ENCODE measurements at places on chromosomes 12 and 14.

GRCh38 chr14:91220581-91221000 lies 23.9 kb downstream of the GPR68 start:
- DNase-seq: no peak

DNA sequence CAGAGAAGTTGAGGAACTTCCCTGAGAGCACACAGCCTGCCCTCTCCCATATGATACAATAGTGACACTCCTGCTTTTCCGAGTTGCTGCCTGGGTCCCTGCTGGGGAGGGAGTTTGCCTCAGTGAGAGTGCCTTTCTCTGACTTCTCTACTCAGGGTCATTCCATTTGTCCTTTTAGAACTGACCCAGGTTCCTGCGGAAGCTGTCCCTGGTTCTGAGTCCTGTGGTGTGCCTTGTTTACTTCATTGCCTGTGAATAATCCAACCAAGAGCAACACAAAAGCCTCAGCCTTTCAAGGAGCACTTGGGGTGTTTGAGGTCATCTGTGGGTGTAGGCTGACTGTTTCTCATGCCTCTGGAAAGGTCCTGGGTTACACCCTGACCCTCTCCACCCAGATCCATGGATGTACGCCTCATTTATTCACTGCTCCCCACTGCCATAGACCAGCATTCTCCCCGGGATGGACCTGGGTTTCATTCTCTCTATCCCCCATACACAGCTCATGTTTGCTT lies 13.6 kb downstream of the SERPINA1 start:
- no peak for DNase-seq

GRCh38 chr14:78153064-78153341 lies 17.2 kb upstream of the NRXN3 start:
- peak; percentile 68 for DNase-seq

DNA sequence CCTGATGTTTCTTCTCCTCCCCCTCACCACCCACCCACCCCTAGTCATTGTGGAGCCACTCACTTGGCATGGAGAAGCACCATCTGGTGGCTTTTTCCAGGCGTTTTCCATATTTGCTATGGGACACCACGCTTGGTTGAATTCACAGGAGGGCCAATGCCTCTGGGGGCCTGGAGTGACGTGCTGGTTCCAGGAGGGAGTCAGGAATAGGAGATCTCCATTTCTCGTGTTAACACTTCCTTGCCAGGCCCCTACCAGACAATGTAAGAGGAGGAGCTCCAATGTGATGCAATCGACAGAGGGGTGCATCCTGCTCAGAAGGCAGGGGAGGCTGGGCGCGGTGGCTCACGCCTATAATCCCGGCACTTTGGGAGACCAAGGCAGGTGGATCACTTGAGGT lies 21.6 kb upstream of the TESC start:
- DNase-seq: no peak

DNA sequence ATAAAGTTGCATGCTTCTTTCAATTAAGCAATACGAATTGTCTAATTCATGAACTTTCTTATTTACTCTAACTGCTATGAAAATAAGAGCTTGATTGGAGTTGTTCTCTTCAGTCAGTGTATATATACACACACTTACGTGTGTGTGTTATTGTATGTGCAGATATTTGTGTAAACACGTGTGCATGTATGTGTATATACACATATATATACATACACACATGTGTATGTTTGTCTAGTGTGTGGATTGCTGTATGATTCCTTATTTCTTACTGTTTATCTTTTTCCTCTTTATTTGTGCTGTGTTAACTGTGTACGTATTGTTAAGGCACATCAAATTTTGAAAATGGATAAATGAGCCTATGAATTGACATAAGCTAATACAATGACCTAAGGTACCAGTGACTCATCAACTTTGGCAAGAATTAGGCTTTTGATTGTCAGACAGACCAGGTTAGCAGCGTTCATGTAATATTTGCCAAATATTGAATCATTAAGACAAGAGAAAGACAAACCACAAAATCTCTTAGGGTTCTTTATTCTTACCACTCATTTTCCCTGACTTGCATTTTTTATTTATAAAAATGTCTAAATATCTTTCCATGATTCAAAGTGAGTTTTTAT lies 423.9 kb downstream of the SOX5 start:
- peak; percentile 65 for DNase-seq

DNA sequence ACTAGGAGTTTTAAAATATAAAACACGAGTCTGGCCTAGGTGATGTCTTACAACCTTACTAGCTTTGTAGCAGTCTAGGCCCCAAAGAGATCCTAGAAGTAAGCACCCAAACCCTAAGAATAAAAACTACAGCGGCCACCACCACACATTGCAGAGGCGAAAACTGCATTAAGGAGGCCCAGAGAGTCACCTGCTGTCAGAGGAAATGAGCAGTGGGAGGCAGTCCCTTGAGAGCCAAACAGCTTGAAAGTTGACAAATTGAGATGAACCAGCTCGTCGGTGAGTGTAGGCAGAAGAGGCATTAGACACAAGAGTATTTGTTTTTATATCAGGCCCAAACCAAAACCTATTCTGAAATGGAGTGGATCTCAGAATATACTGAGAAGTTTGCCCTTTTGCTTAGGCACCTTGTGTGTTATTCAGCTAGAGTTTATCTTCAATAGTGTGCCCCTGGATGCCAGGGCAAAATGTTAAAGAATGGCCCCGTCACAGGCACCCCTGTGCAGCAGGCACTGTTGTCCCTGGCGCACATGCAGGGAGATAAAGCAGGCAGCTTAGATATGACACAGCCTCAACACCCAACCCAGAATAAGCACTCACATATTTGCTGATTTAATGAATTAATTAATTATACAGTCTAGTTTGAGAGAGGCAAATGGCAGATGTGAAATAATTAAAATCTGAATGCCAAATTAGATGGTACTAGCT lies 56.7 kb downstream of the TTC7B start:
- no peak for DNase-seq

DNA sequence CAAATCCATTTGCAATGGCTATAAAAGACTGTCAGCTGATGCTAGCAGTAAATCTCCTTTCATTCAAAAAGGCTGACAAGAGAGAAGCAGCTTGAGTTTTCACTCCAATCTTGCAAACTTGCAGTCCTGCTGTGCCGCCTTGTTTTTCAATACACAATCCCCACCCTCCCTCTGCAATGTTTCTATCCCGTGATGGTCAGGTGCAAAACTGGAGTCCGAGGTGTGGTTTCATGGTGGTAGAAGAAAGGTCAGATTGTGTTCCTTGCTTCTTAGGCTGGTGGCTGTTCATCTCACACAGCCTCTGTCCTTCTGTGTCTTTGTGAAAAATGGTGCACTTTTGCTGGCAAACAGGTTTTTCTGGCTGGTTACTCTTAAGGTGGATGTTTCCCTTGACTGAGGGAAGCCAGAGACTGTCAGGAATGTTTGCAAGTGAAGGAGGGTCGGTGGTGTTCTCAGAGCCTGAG lies 27.7 kb upstream of the TBX3 start:
- DNase-seq: no peak

- no peak for DNase-seq
These were observed 174.2 kb downstream of the PHETA1 start for GRCh38 chr12:111194703-111195051.

DNA sequence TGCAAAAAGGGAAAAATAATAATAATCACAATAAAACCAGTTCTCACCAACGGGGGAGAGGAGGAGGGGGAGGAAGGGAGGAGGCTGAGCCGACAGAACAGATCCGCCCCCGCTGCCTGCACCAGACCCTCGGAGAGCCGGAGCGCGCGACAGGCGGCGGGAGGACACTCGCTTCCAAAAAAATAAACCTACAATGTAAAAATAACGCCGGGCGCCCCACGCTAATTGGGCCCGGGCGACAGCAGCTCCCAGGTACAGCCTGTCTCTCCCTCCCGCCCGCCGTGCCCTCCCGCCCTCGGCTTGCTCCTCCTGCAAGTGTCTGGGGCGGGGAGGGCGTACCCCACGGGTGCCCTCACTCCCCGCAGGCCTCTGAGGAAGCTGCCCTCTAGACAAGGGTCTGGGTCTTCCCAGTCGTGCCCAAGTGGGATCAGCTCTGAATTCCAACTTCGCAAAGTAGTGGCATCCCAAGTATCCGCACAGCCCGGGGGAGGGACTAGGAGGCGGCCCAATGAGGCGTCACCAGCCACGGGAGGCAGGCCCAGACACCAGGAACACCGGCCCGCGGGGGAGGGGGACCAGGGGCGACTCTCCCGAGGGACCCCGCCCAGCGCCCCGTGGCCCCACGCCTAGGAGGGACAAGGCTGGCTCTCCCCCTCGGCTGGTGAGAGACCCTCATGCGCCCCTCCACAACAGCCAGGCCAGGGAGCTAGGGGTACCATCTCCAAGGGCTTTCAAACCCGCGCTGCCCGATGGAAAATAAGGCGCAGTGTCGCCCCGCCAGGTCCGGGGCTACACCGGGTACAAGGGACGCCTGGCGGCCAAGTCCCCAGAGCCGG lies 1.0 kb downstream of the NCOR2 start:
- DNase-seq: peak; percentile 78

DNA sequence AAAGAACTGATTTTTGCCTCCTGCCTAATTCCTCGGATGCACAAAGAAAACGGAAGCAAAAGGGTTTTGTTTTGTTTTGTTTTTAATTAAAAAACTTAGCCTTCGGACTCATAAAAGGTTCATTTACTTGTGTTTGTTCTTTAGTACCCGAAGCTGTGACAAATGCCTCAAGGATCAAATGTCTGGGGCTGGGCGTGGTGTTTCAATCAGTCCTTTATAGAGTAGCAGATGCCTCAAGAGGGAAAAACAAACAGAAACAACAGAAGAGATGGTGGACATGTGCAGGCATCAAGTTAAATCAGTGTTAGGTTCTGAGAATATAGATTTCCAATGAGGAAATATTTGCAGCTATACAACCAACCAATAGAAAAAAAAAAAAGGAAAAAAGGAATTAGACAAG lies 1.6 kb upstream of the WIF1 start:
- no peak for DNase-seq

- no peak for DNase-seq
These were observed 18.1 kb downstream of the MEG3 start for GRCh38 chr14:100844082-100844408.

GRCh38 chr14:80978403-80978802 lies 23.0 kb downstream of the TSHR start:
- DNase-seq: no peak

GRCh38 chr14:58631732-58632131 lies 6.0 kb upstream of the DACT1 start:
- no peak for DNase-seq

DNA sequence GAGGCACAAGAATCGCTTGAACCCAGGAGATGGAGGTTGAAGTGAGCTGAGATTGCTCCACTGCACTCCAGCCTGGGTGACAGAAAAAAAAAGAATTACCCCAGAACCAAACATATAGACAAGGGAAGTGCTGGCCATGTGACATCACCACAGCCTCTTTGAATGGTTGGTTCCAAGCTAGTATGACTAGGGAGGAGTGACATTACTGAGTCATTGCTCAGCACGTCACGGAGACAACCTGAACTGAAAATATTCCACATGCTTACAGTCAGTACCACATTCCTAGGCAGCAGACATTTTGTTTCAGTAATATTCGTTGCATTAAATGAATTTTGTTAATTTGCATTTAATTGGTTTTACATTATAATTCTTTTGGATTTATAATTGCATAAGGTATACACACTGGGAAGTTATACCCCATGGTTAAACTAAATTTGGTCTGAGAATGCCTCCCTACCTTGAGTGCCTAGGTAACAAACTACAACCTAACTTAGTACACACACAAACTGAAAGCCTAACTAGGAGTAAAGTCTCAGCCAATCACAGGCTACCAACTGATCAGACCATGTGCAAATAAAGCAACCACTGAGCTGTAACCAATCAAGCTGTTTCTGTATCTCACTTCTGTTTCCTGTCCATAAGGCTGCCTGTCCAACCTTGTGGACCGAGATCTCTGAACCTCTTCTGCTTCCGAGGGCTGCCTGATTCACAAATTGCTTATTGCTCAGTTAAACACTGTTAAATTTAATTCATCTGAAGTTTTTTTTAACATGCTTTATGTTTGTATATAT lies 164.4 kb downstream of the CAND1 start:
- DNase-seq: peak; percentile 26

GRCh38 chr12:49201595-49202295 lies 12.9 kb upstream of the TUBA1A start:
- DNase-seq: peak; percentile 34

DNA sequence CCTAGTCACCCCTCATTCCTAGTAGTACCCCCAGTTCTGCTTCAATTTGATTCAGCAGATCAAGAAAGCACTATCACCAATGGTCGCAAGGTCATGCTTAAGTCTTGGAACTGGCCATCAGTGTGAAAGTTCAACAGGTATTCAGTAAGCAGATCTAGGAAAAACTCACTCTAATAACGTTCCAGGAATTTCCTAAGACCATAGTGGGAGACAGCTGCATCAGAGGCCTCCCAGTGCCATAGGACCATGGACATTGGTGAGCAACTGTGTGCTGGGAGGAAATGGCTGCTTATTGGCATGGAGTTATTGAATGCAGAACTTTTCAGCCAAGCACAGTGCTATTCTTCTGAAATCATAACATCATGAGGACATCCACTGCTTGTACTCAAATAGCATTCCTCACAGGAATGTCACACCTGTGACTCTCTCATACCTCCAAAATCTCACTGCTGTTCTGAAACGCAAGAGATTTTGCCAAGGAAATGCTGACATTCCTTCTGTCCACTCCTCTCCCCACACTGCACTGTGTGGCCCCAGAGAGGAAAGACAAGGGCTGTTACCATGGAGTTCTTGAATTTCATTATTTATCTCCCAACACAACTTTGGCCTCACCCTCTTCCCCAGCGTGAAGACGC lies 30.9 kb upstream of the MDM2 start:
- no peak for DNase-seq

DNA sequence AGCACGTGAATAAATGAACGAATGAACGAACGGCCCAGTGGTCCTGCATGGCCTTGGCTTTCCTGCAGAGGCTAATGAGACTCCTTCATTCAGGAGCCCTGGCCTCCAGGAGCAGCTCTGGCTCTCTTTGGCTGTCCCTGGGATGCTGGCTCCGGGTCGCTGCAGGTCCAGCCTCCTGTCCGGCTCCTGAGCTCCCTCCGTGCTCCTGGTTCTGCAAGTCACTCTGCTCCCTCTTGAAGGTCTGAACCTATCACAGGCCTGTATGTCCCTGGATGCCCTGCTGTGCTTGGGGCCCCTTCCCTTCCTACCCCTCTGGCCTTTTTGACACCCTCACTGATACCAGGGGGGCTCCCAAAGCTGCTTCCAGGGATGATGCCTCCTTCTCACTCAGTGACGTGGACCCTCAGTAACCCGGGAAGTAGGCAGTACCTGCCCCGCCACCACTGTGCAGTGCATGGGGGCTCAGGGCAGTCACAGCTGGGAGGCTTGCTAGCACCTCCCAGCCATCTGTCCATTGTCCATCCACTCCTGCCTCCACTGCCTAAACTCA lies 133.7 kb upstream of the C14orf180 start:
- no peak for DNase-seq

DNA sequence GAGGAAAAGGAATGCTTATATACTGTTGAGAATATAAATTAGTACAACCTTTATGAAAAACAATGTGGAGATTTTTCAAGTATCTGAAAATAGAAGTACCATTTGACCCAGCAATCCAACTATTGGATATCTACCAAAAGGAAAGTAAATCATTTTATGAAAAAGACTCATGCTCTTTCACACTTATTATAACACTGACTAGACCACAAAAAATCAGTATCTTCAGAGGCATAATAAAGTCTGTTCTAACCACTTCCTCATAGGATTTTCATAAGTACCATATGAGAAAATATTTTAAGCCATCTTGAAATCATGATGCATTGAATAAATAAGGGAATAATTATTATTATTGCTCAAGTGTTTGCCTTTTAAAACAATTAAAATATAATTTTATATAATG lies 90.8 kb downstream of the SLCO1B1 start:
- no peak for DNase-seq

- no peak for DNase-seq
These were observed 50.0 kb upstream of the USP44 start for GRCh38 chr12:95601091-95601961.

- peak; percentile 5 for DNase-seq
These were observed 24.5 kb upstream of the BCL11B start for GRCh38 chr14:99296517-99296916.
